C1 segment of cervical spinal cord (tissue), 14 donors: ENCODE measurements at places on chromosomes 1 and 21.
A peak's percentile ranks its signal among the peaks of the same experiment; 100 is the strongest.

DNA sequence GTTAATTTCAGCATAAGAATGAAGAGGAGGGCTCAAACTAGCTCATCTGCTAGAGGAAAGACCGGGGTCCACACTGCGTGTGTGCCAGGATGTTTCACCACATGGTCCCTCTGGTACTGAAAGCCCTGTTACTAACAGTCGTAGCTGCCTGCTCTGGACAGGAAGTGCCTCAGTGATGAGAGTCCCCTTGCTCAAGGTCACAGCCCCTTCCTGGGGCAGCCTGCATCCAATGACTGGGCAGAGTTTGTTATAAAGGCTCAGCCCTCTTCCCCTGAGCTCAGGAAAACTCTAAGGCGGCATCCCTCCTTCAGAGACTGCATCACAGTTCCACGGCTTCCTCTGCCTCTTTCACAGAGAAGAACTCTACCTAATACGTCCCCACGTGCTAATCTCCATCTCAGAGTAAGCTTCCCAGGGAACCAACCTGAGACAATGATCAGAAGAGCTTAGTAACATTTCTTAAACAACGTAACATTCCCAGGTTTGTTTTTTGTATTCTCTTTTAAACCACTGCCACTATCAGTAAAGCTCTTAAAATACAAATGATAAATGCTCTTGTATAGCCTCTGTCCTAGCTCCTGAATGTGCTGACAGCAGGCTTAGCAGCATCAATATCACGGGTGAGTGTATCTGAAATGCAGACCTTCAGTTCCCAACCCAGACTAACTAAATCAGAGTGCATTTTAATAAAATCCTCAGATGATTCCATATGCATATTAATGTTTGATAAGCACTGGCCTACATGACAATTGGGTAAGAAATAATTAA, 38.0 kb upstream of the ATP1A1 start:
- no peak for DNase-seq

DNA sequence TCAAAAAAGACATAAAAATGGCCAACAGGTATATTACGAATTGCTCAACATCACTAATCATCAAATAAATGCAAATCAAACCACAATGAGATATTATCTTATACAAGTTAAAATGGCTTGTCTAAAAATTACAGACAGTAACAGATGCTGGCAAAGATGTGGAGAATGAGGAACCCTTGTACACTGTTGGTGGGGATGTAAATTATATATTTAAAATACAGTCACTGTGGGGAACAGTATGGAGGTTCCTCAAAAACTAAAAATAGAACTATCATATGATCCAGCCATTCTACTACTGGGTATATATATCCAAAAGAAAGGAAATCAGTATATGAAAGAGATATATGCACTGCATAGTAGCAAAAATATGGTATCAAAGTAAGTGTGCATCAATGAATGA, 1037.2 kb upstream of the B3GALT2 start:
- no peak for DNase-seq

- DNase-seq, result no peak
These were observed 72.9 kb downstream of the SYT6 start for GRCh38 chr1:114080511-114081436.

- no peak for DNase-seq
These were observed 3.8 kb downstream of the B4GALT2 start for GRCh38 chr1:43982808-43983207.

- no peak for DNase-seq
These were observed at the start of gene KRTAP21-3 for GRCh38 chr21:30718239-30718909. Gene KRTAP21-3, minus strand, starts transcription at chr21:30718777. Its CDS starts 18 bp downstream, at chr21:30718759.

- no peak for DNase-seq
These were observed 372.2 kb downstream of the MRPL39 start for GRCh38 chr21:25234857-25235801.

DNA sequence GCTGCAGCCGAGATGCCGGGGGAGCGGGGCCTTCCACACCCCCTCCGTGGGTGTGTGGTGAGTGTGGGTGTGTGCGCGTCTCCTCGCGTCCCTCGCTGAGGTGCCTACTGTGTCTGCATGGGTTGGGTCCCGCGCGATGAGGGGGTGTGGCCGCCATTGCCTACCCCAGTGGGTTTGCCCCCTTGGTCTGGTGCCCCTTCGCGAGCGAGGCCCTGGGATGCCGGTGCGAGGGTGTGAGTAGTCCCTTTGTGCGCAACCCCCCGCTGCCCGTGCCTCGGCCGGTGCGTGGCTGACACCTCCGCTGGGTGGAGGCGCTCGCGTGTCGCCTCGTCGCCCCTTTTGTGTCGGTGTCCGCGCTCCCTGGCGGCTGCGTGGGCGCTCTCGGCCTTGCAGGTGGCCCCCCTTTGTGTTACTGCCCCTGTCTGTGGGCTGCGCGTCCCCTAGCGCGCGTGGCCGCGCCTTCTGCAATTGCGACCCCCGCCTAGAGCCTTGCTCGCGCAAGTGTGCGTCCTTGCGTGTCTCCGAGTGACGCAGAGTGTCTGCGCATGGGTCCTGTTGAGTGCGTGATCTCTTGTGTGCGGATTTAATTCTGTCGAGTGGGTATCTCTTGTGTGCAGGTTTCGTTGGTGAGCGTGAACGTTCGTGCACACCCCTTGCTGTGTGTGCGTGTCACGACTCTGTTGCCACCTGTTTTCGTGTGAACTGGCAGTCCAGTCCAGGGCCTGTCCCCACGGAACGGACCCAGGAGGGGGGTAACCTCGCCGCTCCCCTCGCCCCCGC, 553 bp downstream of the TTC3 start:
- peak; percentile 80 for DNase-seq

DNA sequence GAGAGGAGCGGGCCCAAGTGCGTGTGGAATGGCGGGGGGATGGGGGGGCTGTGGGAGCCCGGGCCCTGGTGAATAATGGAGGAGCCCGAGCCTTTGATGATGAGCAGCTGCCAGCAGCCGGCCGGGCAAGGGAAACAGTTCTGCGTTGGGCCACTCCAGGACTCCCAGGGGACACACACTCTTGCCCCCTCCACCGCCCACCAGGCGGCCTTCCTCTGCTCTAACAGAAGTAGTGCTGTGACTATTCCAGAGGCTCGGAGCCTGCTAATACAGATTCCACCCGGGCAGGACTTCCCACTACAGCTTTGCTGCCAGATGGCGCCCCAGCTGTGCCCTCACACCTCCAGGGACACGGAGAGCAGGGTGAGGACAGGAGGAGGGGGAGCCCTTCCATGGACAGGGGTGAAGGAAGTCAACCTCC, 48.2 kb upstream of the LRP8 start:
- DNase-seq, result no peak

DNA sequence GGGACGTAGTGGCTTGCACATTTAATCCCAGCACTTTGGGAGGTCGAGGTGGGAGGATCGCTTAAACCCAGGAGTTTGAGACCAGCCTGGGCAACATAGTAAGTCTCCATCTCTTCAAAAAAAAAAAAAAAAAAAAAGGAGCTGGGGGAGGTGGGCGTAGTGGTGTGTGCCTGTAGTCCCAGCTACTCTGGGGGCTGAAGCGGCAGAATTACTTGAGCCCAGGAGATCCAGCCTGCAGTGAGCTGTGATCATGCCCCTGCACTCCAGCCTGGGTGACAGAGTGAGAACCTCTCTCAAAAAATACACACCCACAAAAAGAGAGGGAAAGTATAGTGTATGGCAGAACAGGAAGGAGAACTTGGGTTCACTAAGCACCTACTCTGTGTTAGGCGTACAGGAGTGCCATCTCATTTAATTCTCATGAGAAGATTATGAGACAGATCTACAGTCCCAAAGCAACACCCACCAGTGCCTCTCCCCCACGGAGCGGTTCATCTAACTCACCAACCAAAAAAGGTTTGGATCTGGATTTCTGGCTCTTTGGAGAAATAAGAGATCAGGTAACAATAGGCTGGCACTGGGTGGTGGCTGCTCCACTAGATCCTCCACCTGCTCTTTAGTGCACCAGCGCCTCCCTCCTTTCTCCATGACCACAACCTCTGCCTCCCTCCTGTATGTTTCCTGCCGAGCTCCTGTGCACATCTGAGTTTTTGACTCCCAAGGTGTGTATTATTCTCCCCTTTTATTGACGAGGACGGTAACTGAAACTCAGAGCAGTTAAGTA, 1.4 kb upstream of the TRAF5 start:
- DNase-seq, result no peak

DNA sequence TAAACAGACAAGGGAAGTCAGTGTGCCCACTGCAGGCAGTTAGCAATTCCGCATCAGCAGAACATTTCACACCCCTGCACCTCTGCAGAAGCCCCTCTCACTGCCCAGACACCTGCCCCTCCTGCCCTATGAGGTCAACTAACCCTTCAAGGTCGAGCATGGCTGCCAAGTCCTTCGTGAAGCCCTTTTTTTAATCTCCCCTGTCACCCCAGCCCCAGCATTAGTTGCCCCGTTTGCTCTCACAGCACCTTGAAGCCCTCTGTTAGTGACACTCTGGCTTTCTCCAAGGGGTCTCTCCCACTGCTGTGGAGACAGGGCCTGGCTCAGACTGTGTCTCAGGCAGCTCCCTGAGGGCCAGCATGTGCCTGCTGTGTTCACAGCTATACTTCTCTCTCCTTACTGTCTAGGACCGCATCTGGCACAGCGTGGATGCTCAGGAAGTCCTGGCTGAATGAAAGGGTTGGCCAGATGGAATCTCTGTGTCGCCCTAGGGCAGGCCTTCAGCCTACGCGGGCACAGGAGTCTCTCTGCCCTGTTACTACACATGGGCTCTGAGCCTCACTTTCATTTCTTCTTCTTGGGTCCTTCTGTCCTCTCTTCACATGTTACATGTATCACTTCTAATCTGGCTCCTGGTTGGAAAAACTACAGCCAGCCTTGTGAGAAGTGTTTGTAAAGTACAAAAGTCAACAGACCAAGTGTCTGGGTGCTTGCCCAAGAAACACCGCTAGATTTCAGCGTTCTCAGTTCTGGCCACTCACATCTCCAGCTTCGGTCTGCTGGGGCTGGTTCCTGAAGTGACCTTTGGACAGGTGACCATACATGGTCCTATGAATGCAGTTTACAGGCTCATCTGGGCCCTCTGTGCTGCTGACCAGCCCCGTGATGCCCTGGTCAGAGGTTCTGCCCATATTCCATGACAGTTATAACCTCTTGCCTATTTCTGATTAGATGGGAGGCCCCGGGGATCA, 19.7 kb downstream of the SLC2A1 start:
- DNase-seq, result no peak

DNA sequence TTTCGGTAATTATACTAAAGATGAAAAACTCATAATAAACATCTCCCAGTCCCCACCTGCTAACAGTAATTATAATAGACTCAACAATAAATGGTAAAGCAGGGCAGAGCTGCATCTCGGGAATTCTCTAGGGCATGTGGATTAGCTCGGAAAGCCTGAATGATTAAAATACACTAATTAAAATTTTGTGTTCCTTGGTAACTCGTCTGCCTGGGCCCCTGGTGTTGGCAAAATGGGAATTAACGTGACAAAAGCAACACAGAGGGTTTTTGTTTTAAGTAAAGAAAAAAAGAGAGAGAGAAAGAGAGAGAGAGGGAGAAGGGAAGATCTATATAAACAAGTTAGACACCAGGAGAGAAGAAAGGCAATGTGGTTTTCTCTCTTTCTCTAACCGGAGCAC, 62.1 kb downstream of the CASZ1 start:
- DNase-seq, result no peak

DNA sequence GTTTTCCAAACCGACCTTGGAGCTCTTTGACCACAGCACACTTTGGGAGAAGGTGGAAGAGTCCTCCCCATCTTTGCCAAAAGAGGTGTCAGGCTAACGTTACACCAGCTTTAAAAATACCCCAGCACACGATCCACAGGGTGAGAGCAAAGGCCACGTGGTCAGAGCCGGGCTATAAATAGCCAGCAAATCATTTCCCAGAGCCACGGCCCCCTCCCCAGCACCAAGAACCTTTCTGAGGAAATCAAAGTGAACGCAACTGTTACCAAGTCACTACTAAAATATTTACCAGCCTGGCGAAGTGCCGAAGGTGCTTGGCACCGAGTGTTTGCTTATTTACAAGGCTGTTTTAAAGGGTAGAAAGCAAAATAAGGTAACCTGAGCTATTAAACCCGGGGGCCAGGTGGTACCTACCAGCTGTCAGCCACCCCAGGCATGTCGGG, 72.4 kb downstream of the CASZ1 start:
- DNase-seq, result no peak

DNA sequence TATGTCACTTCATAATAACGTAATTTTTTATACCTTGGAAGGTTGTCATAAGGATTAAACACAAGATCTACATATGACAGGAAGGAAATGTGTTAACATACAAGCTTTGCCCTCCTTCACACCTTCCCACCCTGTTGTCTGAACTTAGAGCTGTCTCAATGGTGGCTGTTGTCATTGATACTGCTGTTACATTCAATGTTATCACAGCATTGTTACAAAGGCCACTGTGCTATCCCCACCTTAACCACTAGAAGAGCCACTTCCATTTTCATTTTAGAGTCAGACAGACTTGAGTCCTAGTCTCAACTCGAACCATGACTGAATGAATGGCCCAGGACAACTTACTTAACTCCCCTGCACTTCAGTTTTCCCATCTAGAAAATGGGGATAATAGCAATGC, 31.2 kb downstream of the TAS1R2 start:
- no peak for DNase-seq

DNA sequence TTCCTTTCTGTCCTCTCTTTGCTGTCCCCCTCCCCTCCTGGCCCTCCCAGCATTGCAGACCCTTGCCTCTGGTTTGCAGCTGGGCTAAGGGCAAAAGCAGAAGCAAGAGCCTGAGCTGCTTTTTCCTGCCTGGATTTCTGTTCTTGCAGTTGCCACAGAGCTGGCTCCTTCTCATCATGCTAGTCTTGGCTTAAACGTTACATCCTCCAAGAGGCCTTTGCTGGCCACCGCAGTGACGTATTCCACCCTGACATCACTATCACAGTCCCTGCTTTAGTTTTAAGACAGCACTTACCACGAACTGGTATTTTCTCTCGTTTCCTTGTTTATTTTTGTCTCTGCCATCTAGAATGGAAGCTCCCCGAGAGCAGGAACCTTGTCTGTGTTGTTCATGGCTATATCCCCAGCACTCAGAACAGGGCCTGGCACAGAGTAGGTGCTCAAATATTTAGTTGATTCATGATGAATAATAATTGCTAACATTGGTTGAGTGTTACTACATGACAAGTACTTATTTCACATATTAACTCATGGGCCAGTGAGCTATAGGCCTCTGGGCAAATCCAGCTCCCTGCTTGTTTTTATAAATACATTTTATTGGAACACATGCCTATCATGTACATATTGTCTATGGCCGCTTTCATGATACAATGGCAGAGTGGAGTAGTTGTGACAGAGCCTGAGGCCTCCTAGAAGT, 13.2 kb upstream of the CSF1 start:
- DNase-seq, result no peak

DNA sequence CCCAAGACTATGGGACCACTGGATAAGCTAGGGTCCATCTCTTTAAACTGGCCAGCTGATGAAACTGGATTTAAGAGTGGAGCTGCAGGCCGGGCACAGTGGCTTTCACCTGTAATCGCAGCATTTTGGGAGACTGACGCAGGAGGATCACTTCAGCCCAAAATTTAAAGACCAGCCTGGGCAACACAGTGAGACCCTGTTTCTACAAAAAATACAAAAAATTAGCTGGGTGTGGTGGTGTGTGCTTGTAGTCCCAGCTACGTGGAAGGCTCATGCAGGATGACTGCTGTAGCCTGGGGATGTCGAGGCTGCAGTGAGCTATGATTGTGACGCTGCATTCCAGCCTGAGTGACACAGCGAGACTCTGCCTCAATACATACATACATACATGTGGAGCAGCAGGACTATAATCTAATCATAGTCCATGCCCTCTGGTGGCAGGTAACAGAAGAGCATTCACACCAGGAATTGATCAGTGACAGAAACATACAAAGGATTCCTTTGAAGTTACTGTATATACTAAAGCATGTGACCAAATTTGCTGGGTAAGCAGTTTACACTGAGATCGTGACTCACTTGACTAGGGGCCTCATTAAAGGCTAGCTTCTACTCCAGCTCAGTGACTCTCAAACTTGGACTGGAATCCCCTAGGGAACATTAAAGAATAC, 101.5 kb upstream of the SLFNL1 start:
- DNase-seq, result no peak

- DNase-seq, result no peak
These were observed 117.8 kb downstream of the DPYD start for GRCh38 chr1:97803026-97803425.
